ENCODE measurements at places on chromosomes 3 and 15. TPM values are rescaled to one million over a fixed set of nuclear protein-coding genes. Genes with fewer than 3 reads are reported as not detected.

- no peak for DNase-seq
Measured at GRCh38 chr15:56199038-56199437, 44.6 kb downstream of the RFX7 start.

The CASR gene
- total RNA-seq: 4.4 TPM

- DNase-seq: no peak
Measured at GRCh38 chr3:197309528-197310361, 11.3 kb upstream of the DLG1 start.

The HRH1 gene
- 4.7 TPM for total RNA-seq

DNA sequence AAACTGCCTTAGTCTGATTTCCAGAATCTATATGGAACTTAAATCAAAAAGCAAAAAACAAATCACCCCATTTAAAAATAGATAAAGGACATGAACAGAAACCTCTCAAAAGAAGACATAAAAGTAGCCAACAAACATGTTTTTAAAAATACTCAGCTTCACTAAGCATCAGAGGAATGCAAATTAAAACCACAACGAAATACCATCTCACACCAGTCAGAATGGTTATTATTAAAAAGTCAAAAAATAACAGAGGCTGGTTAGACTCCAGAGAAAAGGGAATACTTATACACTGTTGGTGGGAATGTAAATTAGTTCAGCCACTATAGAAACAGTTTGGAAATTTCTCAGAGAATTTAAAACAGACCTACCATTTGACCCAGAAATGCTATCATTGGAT lies 367.9 kb downstream of the ZIC4 start:
- no peak for DNase-seq

GRCh38 chr3:45753095-45753494 lies 43.2 kb downstream of the SLC6A20 start:
- DNase-seq: no peak

The OXTR gene
- total RNA-seq: 4.1 TPM

DNA sequence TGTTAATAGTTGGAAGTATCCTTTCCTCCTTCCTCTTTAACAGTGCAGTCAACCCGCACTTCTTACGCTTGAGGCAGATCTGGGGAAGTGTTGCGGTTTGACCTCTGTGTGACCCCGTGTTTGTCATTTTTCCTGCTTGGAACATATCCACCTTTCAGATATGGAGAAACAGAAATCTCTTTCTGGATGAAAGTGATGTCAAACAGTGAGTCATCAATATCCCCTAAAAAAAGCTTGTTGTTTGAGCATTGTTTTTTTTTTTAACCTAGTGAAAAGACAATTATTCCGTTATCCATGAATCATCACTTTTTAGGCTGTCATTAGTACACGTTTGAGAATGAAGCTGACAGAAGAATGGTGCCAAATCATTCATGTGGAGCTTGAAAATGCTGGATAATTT lies 293.7 kb downstream of the ARPP21 start:
- DNase-seq: no peak

DNA sequence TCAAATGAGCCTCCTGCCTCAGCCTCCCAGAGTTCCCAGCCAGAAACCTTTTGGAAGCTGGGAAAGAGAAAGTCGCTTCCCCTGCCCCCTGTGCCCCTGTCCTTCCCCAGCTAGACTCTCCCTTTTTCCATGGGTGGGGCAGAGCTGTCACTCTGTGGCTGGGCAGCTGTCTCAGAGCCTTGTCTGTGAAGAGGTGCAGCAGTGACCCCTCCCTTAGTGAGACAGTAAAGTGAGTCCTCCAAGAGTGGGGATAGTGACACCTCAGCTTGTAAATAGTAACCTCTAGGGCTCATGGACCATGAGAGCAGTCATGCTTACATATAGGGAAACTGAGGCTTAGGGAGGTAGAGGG lies 76.3 kb downstream of the SMAD6 start:
- no peak for DNase-seq

GRCh38 chr3:117622171-117622841 lies 912.7 kb downstream of the TUSC7 start:
- no peak for DNase-seq

The SLC6A6 gene
- 30.3 TPM for total RNA-seq

The RBMS3 gene
- total RNA-seq: 7.9 TPM

DNA sequence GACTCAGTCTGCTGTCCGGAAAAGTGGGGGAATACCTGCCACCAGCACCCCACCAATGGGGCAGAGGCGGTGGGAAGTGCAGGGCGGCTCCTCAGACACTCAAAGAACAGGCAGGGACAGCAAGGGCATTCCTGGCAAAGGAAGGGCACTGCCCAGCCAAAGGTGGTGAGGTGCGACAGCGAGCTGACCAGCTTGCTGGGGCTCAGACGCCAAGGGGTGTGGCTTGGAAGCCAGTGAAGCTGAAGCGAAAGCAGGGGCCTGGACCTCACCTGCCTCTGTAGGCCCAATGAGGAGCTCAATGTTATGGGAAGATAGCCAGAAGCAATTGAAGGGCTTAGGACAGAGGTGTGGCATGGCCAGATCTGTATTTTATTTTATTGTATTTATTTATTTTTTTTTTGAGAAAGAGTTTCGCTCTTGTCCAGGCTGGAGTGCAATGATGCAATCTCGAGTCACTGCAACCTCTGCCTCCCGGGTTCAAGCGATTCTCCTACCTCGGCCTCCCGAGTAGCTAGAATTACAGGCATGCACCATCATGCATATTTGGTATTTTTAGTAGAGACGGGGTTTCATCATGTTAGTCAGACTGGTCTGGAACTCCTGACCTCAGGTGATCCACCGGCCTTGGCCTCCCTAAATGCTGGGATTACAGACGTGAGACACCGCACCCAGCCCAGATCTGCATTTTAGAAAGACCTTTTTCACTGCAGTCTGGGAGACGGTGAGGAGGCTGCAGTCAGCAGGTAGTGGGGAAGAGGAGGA lies 4.4 kb upstream of the LMAN1L start:
- DNase-seq: no peak

DNA sequence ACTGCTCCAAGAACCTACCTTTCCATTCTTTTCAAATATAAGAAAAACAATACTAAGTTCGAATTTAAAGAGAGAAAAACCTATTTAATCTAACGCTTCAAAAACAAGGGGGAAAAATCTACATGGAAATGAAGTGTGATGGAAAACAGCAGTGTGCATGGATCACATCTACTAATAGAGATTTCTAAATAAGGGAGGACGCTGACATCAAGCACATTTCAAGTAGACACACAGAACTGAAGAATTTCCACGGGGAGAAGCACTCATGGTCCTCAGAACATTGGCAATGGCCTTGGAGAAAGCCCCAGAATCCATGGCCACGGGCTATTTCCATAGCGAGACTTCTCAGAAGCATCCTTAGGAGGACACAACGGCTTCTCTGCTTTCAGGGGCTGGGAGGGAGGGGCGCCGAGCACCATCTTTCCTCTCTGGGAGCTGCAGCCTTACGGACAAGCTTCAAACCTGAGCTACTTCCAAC lies 1.0 kb downstream of the TASOR start:
- no peak for DNase-seq

The UCN2 gene
- total RNA-seq: 0.72 TPM

The ISLR2 gene
- total RNA-seq: 0.59 TPM

The WDR76 gene
- total RNA-seq: 5.7 TPM

The FOXL2 gene
- total RNA-seq: 0.75 TPM

- peak; percentile 64 for DNase-seq
Measured at GRCh38 chr15:67189326-67190051, 65.0 kb downstream of the AAGAB start.

The STOML1 gene
- total RNA-seq: 10.4 TPM

DNA sequence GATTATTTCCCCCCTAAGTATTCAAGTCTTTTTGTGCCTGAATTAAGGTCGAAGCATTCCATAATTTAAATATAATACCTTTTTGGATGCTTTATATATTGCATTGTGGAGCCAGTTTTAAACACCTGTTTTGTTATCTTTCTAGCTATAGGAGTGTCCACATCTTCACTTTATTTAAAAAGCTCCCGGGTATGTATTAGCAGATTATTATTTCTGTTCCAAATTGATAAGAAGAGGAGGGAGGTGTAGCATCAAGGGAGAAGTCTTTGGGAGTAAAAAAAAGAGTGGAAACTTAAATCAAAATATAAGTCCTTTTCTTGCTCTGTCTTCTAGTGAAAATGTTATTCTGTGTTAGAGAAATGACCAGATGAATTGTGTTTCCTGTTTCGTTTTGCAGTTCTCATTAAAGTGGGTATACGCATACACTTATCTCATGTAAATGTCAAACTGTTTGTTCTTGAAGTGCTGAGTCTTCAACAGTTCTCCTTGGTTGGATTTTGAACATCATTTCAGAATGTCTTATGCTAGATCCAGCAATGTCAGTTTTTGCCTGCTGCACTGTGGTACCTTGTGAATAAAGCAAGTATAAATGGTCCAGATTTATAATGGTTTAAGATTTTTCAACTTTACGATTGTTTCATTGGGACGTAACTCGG lies 105.8 kb downstream of the FNDC3B start:
- DNase-seq: no peak

DNA sequence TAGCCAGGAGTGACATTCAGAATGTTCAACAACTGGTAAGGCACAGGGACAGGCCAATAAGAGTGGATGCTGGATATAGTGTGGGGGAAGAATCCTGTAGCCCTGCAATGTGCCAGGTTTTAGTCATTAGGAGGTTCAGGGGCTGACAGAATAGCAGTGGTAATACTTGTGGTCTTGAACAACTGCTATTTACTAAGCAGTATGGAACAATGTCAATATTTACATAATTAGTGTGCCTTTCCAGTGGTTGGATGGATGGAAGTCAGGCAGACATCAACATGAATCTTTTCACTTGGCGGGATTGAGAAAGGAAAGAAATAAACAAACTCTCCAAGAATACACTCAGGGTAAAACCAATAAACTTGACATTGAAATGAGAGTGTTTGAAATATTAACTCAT lies 55.1 kb downstream of the OTOL1 start:
- DNase-seq: no peak

DNA sequence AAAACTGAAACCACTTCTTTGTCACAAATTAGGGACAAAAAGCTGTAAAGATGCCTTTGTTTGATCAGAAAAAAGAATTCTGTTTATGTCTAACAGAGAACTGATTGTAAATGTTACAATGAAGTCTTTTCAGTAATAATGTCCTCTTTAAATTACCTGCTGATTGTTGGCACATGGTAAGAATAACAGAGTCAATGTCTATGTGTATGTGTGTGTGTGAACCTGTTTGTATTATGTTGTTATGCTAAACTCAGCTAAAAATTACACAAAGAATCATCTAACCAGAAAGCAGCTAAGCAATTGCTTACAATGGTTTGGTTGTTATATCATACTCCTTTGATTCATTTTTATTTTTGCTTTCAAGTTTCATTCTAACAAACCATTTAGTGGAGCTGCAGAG lies 159.1 kb upstream of the PDZRN3 start:
- no peak for DNase-seq

GRCh38 chr3:10614168-10614567 lies 108.8 kb upstream of the ATP2B2 start:
- DNase-seq: no peak

DNA sequence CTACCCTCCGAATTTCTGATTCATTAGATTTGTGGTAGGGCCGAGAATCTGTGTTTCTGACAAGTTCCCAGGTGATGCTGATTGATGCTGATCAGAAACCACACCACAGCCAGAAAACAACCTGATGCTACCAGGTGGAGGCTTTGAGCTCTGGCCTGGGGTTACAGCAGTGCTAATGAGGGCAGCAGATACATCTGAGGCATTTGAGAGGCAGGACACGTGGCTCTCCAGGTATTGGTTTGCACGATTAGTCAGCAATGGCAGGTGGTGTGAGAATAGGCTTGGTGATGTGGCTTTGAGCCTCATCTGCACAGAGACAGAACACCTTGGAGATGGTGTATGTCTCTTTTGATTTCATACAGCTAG lies 78.8 kb upstream of the THBS1 start:
- no peak for DNase-seq

Data from type B pancreatic cell (in vitro differentiated cells).